Liver (tissue), 10 donors: ENCODE measurements at places on chromosomes 11 and 22. TPM values are rescaled to one million over a fixed set of nuclear protein-coding genes. Genes with fewer than 3 reads are reported as not detected.

- H3K27me3 ChIP-seq = no peaks in the 10 kb centered on the region
- H3K27ac ChIP-seq = no peak overlapping the region
- no peak for DNase-seq
- peaks cover 4% of the 10 kb centered on the region for H3K36me3 ChIP-seq
- H3K4me3 ChIP-seq = no peak overlapping the region
- H3K4me1 ChIP-seq = no peaks in the 10 kb centered on the region
Observed at GRCh38 chr11:75896843-75897419, 81.9 kb downstream of the UVRAG start.

DNA sequence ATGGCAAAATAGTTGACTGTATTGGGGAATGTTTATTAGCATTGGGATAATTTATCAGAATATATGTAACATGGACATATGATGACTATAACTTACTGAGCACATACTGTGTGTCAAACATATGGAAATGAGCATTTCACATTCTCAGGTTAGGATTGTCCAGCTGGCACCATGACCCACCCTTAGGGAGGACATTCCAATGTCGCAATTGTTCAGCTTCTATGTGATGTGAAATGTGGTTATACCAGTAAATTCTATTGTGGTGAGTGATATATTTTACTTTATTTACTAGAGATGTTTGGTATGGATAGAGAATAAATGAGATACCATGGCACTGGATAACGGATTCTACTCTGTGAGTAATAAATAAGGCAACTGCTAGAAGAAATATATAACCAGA is 50.4 kb downstream of the OR4A47 start:
- H3K27me3 ChIP-seq = no peaks in the 10 kb centered on the region
- DNase-seq = no peak
- no peak overlapping the region for H3K27ac ChIP-seq
- no peak overlapping the region for H3K4me3 ChIP-seq
- H3K4me1 ChIP-seq = no peaks in the 10 kb centered on the region

Gene BATF2
- polyA plus RNA-seq = 1.6 TPM

GRCh38 chr11:1225386-1226225 is 2.7 kb downstream of the MUC5B start:
- DNase-seq = no peak
- H3K27me3 ChIP-seq = no peaks in the 10 kb centered on the region
- no peak overlapping the region for H3K4me3 ChIP-seq
- H3K27ac ChIP-seq = no peak overlapping the region

Gene LARGE2
- 1.7 TPM for polyA plus RNA-seq
